ENCODE measurements at places on chromosomes 6 and 20. TPM values are rescaled to one million over a fixed set of nuclear protein-coding genes. Genes with fewer than 3 reads are reported as not detected.
A peak's percentile ranks its signal among the peaks of the same experiment; 100 is the strongest.

The PACRG gene
- not detected for total RNA-seq

DNA sequence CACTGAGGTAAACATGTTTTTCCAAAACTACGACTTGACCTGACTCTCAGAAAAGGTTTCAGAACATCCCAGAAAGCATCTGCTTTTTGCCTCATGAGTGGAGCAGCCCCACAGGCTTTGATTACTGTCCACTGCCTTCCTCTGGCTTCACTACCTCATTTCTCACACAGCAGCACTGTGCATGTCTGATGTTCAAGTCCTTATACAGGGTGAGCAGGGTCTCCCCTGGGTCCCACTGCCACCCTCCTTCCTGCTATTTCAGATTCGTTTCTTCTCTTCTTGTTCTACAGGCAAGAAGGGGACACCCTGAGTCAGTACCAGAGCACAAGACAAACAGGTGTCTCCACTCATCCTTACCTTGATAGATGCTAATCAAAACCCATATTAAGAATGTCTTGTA lies 64.7 kb upstream of the NFATC2 start:
- no peaks in the 10 kb centered on the region for H3K36me3 ChIP-seq
- H3K27ac ChIP-seq = no peak overlapping the region
- no peak for DNase-seq
- H3K27me3 ChIP-seq = peaks cover 8% of the 10 kb centered on the region
- H3K4me1 ChIP-seq = peaks cover 42% of the 10 kb centered on the region

The ABHD16B gene
- not detected for total RNA-seq

- H3K27ac ChIP-seq = no peak overlapping the region
- no peak overlapping the region for H3K4me3 ChIP-seq
- no peaks in the 10 kb centered on the region for H3K4me1 ChIP-seq
- no peak for DNase-seq
- no peaks in the 10 kb centered on the region for H3K27me3 ChIP-seq
These were observed 172.8 kb upstream of the SPTLC3 start for GRCh38 chr20:12835999-12836398.

GRCh38 chr6:66226109-66226508 lies 519.1 kb upstream of the EYS start:
- H3K27me3 ChIP-seq = no peaks in the 10 kb centered on the region
- H3K4me1 ChIP-seq = no peaks in the 10 kb centered on the region
- no peak overlapping the region for H3K4me3 ChIP-seq
- no peak for DNase-seq

The ZSCAN16 gene
- total RNA-seq = 5.3 TPM

The C6orf118 gene
- total RNA-seq = not detected

DNA sequence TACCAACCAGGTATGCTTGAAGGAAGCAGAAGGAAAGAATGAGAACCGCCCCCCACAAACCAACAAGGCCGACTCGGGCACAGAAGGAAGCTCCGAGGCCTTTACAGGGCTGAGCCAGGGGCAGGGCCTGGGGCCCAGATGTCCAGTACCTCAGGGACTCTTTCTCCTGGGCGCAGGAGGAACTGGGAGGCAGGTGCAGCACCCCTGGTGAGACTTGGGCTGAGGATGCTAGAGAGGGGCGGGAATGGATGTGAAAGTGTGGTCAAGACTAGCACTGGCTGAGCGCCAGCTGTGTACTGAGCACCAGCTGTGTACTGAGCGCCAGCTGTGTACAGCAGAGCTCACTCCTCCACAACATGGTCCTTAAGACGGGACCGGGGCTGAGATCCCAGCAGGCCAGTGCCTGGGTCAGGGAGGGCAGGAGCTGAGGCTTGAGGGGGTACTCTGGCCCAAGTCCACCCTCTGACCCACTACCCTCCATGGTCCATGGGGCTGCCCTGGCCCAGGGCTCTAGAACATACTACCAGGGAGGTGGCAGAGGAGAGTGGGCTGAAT lies 369.4 kb downstream of the TAF4 start:
- H3K36me3 ChIP-seq = no peaks in the 10 kb centered on the region
- no peak for DNase-seq
- H3K4me3 ChIP-seq = no peak overlapping the region
- no peak overlapping the region for H3K27ac ChIP-seq
- no peaks in the 10 kb centered on the region for H3K27me3 ChIP-seq

- H3K27me3 ChIP-seq = no peaks in the 10 kb centered on the region
- H3K27ac ChIP-seq = no peak overlapping the region
- H3K4me3 ChIP-seq = no peak overlapping the region
- DNase-seq = no peak
- H3K36me3 ChIP-seq = no peaks in the 10 kb centered on the region
These were observed 12.2 kb upstream of the SLC17A2 start for GRCh38 chr6:25942561-25943147.

The FAM229B gene
- 2.7 TPM for total RNA-seq

DNA sequence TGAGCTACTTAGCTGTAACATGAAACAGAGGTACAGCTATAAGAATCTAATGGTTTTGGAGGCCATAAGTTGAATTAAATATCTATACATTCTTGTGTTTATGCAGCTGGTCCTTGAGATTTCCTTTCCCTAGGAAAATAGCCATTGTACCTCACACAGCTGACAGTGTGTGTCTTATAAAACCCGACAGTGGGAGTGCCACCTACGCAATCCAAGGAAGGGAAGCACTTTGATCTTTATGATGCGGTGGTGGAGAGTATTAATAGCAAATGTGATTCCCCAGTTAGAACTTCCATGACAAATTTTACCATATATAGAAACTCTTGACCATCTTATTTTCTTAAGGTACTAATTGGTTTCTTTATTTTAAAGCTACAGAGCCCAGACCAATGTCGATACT lies 149.5 kb downstream of the TMEM200A start:
- peaks cover 54% of the 10 kb centered on the region for H3K36me3 ChIP-seq
- peaks cover 57% of the 10 kb centered on the region for H3K4me1 ChIP-seq
- no peaks in the 10 kb centered on the region for H3K27me3 ChIP-seq
- DNase-seq = no peak
- H3K27ac ChIP-seq = peak overlapping the region; percentile 38
- H3K4me3 ChIP-seq = no peak overlapping the region

GRCh38 chr6:95866732-95867131 lies 149.0 kb upstream of the FUT9 start:
- DNase-seq = no peak
- no peak overlapping the region for H3K4me3 ChIP-seq
- no peaks in the 10 kb centered on the region for H3K27me3 ChIP-seq

- H3K4me3 ChIP-seq = no peak overlapping the region
- no peaks in the 10 kb centered on the region for H3K27me3 ChIP-seq
- H3K27ac ChIP-seq = no peak overlapping the region
- no peaks in the 10 kb centered on the region for H3K4me1 ChIP-seq
- no peak for DNase-seq
These were observed 311.4 kb downstream of the EPM2A start for GRCh38 chr6:145423936-145424335.

The CRYBG1 gene
- 59.2 TPM for total RNA-seq

DNA sequence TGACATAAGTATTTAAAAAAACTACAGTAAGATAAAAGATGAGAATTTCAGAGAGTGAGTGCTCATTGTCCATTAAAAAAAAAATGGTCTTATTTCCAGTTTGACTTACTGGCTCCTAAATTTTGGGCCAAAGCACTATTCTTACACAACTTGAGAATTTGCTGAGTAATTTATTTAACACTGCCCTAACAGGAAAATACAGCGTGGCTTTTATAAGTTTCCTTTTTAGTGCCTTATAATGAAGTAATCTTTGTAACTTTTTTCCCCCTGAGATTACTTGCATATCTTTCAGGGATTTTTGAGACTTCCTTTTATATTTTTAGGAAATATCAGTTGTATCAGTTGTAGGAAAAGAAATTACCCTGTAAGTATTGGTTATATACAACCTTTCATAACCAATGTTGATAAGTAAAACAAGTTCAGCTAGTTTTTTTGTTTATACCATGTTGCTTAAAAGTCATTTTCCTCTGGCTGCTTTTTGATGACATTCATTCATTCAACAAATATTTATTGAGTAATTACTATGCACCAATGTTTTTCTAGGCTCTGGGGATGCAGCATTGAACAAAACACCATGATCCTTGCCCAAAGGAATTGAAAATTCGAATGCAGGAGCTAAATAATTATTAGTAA lies 106.4 kb upstream of the SGK1 start:
- no peaks in the 10 kb centered on the region for H3K36me3 ChIP-seq
- H3K27me3 ChIP-seq = no peaks in the 10 kb centered on the region
- H3K4me3 ChIP-seq = no peak overlapping the region
- no peak overlapping the region for H3K27ac ChIP-seq
- no peak for DNase-seq

GRCh38 chr6:133306931-133307330 lies 65.8 kb downstream of the EYA4 start:
- no peak overlapping the region for H3K27ac ChIP-seq
- H3K36me3 ChIP-seq = no peaks in the 10 kb centered on the region
- DNase-seq = no peak
- no peak overlapping the region for H3K4me3 ChIP-seq
- H3K27me3 ChIP-seq = no peaks in the 10 kb centered on the region

- no peaks in the 10 kb centered on the region for H3K36me3 ChIP-seq
- no peak for DNase-seq
- H3K27ac ChIP-seq = no peak overlapping the region
- H3K27me3 ChIP-seq = no peaks in the 10 kb centered on the region
- no peaks in the 10 kb centered on the region for H3K4me1 ChIP-seq
These were observed 455.8 kb downstream of the EPM2A start for GRCh38 chr6:145279551-145279950.

DNA sequence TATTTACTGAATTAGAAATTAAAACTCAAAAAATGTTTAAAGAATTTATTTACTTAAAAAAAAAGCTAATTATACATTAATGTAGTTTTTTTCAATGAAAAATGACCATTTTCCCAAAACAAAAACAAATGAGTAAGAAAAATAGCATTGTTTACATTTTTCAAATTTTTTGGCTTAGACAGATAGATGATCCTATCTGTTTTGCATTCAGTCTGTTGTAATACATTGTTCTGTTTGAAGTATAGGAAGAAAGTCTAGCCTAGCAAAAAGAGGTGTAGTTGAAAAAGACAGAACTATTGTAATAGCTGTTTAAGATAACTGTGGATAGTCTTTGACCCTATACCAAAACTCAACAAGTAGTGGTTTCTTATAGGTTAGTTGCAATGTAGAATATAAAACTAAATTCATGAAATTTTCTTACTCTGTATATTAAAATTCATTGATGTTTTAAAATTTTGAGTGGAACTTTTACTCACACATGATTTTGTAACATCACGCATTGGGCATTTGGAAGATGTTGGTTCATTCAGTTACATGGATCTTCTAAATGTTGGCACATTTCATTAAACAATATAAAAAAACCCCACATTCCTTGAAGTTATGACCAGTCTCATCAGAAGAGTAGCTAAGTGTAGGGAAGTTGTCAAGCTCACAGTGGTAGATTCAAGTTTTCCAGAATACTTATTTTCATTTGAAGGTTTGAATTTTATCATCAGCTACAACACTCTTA lies 62.0 kb downstream of the KCNS1 start:
- H3K27me3 ChIP-seq = no peaks in the 10 kb centered on the region
- DNase-seq = no peak
- no peak overlapping the region for H3K27ac ChIP-seq

- no peak overlapping the region for H3K27ac ChIP-seq
- DNase-seq = no peak
- peaks cover 16% of the 10 kb centered on the region for H3K27me3 ChIP-seq
These were observed 5.9 kb downstream of the SLC2A10 start for GRCh38 chr20:46715292-46715756.

GRCh38 chr6:40946738-40947301 lies 92.2 kb downstream of the UNC5CL start:
- DNase-seq = no peak
- no peak overlapping the region for H3K27ac ChIP-seq
- H3K4me3 ChIP-seq = no peak overlapping the region
- no peaks in the 10 kb centered on the region for H3K36me3 ChIP-seq
- peaks cover 29% of the 10 kb centered on the region for H3K27me3 ChIP-seq
- peaks cover 9% of the 10 kb centered on the region for H3K4me1 ChIP-seq

DNA sequence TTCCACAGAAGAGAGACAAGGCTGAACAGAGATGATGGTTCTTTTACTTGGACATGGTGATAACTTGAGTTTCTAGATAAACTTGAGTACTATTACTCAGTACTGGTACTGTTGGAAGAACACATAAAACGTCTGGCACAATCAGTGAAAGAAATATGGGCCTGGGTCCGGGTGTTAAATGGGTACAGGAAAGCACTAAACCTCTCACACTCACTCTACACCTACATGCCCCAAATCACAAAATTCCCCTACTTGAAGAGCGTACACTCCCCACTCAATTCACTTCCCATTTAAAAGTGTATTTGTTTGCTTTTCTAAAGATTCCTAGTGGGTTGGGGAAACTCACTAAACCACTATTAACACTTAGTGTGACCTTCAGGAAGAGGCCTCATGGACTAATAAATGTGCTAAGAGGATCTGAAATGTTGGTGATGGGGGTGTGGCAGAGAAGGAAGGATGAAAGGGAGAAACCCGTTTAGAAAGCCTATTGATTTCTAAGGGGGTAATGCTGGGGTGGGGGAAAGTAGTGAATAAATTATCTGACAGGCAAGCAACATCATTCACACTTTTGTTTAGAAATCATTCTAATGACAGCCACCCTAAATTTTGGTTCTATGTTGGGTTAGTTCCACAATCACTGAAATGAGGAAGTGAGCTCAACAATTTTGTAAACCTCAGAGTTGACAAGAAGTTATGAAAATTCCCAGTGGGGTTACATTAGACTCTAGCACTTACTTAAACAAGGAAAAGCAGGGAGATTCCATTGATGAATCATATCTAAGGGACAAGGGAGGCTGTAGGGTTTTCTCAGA lies 222.6 kb upstream of the MARCKS start:
- no peaks in the 10 kb centered on the region for H3K36me3 ChIP-seq
- peaks cover 20% of the 10 kb centered on the region for H3K4me1 ChIP-seq
- no peak for DNase-seq
- no peak overlapping the region for H3K4me3 ChIP-seq
- H3K27me3 ChIP-seq = peaks cover 2% of the 10 kb centered on the region
- H3K27ac ChIP-seq = no peak overlapping the region

DNA sequence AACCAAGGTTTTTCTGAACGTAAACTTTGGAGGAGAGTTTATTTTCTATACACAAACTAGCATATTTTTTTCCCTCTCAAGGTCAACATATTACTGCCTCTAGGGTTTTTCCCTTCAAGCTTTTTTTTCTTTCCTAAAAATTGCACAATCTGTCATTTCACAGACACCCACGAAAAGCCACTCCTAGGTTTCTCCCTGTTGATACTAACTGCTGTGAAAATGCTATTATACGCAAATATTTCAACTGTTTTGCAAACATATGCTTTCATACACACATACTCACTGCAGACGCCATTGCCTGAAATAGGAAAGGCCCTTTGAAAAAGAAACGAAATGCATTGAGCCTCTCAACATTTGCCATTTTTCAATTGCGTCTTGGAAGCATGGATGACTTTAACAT lies 333.0 kb downstream of the CD83 start:
- H3K27me3 ChIP-seq = no peaks in the 10 kb centered on the region
- H3K4me3 ChIP-seq = no peak overlapping the region
- H3K4me1 ChIP-seq = peaks cover 70% of the 10 kb centered on the region
- no peak overlapping the region for H3K27ac ChIP-seq
- no peak for DNase-seq

The RIMS1 gene
- not detected for total RNA-seq

- H3K4me3 ChIP-seq = no peak overlapping the region
- peaks cover 3% of the 10 kb centered on the region for H3K27me3 ChIP-seq
- no peak overlapping the region for H3K27ac ChIP-seq
- no peaks in the 10 kb centered on the region for H3K4me1 ChIP-seq
These were observed 24.7 kb upstream of the SRPK1 start for GRCh38 chr6:35945650-35946025.

- H3K27me3 ChIP-seq = peaks cover 7% of the 10 kb centered on the region
- no peaks in the 10 kb centered on the region for H3K36me3 ChIP-seq
- no peak overlapping the region for H3K27ac ChIP-seq
- no peak for DNase-seq
- H3K4me3 ChIP-seq = no peak overlapping the region
- H3K4me1 ChIP-seq = peaks cover 4% of the 10 kb centered on the region
These were observed 15.4 kb upstream of the KIAA1755 start for GRCh38 chr20:38275815-38276550.

All from activated CD4-positive, alpha-beta memory T cell treated with anti-CD3 and anti-CD28 coated beads, Interleukin-2, amount 10 ng/mL, durations not matched to agents 7 days and 5 days (primary cell).